EH (cell line): ENCODE measurements at places on chromosomes 6 and 20.
A peak's percentile ranks its signal among the peaks of the same experiment; 100 is the strongest.

DNA sequence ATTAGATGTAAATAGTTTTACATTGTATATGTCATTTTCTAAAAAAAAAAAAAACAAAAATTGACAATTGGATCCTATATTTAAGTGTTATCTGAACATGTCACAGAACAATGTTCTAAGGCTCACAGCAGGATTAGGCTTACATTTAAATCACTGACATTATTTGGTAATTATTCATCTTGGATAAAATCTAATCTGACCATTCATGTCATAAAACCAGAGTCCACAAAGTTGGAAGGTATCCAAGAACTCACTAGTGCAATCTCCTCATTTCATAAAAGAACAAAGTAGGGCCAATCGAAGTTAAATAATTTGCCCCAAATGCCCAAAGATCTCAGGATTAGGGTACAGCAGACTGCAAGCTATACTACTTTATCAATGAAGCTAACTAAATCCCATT is 73.0 kb downstream of the PDSS2 start:
- peak; percentile 61 for DNase-seq

- no peak for DNase-seq
These were observed 659 bp upstream of the GUCA1B start for GRCh38 chr6:42195415-42195814.

GRCh38 chr20:47392721-47393073 is 36.2 kb upstream of the ZMYND8 start:
- DNase-seq: peak; percentile 56

DNA sequence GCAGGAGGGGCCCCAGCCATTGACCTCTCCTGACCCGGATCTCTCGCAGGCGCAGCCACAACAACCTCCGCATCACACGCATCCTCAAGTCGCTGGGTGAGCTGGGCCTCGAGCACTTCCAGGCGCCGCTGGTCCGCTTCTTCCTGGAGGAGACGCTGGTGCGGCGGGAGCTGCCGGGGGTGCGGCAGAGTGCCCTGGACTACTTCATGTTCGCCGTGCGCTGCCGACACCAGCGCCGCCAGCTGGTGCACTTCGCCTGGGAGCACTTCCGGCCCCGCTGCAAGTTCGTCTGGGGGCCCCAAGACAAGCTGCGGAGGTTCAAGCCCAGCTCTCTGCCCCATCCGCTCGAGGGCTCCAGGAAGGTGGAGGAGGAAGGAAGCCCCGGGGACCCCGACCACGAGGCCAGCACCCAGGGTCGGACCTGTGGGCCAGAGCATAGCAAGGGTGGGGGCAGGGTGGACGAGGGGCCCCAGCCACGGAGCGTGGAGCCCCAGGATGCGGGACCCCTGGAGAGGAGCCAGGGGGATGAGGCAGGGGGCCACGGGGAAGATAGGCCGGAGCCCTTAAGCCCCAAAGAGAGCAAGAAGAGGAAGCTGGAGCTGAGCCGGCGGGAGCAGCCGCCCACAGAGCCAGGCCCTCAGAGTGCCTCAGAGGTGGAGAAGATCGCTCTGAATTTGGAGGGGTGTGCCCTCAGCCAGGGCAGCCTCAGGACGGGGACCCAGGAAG is 4.5 kb upstream of the COL9A3 start:
- no peak for DNase-seq

DNA sequence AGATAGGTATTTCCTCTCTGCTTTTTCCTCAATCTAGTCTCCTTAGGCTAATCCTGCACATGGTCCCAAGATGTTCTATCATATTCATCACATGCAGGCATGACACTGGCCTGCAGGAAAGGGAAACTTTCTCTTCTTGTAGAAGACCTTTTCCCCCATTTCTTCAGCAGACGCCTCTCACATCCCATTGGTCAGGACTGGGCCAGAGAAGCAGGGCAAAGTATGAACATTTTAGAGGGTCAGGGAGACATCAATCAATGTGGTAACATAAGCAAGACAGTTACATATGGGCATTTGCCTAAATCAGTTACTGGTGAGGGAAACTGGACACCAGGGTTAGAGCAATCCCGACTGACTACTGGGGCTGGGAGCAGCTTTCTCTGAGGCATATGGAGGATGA is 90.1 kb downstream of the CRYBG1 start:
- no peak for DNase-seq

DNA sequence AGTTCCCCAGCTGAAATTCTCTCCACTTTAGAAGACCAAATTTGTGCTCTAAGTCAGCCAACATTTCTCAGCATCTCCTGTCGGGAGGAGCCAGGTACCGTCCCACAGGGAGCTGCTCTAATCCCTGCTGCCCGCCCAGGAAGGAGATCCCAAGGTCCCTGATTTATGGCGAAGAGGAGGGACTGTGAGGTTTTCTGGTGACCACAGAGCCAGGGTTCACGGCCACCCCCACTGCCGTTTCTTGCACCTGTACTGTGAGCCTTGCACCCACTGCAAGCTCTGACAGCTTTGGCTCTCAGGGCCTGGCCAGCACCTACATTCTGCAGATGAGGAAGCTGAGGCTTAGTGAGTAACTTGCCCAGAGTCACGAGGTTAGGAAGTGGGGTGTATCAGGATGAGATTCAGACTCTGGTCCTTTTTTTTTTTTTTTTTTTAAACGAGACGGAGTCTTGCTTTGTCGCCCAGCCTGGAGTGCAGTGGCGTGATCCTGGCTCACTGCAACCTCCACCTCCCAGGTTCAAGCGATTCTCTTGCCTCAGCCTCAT is 34.9 kb downstream of the FOXC1 start:
- DNase-seq: no peak

DNA sequence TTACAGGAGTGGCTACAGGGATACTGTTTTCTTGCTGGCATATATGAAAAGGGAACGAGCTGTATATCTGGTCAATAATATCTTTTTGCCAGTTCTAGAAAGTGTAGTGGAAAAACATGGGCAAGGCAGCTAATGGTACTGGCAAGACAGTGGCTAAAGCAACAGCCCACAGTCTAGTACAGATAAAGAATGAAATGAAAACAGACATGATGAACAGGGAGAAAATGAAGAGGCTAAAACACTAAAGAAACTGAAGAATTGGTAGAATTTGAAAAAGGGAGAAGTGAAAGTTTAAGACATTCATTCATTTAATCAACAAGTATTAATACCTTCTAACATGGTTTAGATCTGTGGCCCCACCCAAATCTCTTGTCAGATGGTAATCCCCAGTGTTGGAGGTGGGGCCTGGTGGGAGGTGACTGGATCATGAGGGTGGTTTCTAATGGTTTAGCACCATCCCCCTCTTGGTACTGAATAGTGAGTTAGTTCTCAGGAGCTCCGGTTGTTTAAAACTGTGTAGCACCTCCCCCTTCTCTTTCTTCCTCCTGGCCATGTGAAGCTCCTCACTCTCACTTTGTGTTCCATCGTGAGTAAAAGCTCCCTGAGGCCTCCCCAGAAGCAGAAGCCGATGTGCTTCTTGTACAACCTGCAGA is 18.1 kb downstream of the FAM184A start:
- no peak for DNase-seq

GRCh38 chr20:40781327-40782042 is 92.4 kb upstream of the MAFB start:
- DNase-seq: no peak

GRCh38 chr20:8790442-8791074 is 278.3 kb upstream of the PLCB4 start:
- DNase-seq: peak; percentile 64

DNA sequence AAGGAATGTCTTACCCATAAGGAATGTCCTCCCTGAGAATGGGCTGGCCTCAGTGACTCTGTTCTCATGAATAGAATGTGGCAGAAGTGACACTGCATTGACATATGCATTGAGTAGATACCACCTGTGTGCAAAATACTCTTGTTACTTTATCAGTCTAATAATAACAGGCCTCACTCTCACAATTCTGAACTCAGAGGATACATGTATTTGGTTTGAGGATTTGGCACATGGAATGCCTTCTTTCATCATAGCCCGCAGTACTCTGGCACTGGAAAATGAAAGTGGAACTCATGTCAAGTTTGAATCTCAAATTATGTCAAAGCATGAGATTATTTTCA is 52.9 kb upstream of the PLCB4 start:
- peak; percentile 76 for DNase-seq

- DNase-seq: no peak
These were observed 3.2 kb downstream of the TNFAIP3 start for GRCh38 chr6:137870308-137870644.
